Neural progenitor cell (in vitro differentiated cells): ENCODE measurements at places on chromosomes 12 and 14.

DNA sequence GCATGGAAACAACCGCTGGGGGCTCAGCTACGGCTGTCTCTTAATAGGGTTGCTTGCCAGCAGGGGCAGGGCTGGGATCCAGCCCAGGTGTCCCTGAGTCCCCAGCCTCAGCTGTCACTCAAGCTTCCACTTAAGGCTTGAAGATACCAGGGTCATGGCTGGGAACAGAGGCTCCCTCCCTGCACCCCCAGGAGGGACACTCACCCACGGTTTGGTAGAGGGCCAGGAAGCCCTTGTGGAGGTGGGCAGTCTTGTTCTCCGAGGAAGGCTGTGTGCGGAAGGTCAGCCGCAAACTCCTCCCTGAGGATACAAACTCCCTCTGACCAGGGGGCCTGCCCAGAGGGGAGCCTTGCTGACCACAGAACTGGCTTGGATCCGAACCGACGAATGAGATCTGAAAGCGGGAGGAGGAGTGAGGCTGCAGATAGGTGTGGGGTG, 7.3 kb downstream of the C1RL start:
- H3K4me3 ChIP-seq = no peak overlapping the region
- no peak for DNase-seq
- peaks cover 14% of the 10 kb centered on the region for H3K36me3 ChIP-seq

DNA sequence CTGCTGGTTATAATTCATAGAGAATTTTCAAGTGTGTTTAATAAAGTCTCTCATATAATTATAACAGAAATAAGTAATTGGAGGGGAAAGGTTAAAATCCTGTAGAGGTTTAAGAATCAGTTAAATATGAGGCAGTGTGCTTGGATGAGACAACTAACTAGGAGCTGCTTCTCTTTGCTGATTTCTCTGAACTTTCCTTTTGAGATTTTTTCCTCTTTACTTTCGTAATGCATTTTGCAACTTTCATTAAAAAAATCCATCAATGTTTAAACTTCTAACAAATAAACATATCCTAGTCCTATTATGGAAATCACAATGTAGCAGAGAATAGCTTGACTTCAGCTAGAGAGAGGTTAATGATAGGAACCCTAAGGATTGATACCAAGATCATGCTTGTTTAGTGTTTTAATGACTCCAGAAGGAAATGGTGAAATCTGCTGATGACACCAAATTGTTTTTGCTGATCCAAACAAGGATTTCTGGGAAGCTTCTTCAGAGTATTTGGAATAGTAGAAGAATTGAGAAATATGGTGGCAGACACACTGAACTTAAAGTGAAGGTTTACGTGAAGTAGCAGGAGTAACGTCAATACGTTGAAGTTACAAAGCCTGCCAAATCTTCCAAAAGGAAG, 122.6 kb downstream of the RAD51B start:
- H3K27me3 ChIP-seq = no peaks in the 10 kb centered on the region
- no peak for DNase-seq
- peaks cover 57% of the 10 kb centered on the region for H3K4me1 ChIP-seq

GRCh38 chr12:19633641-19634040, 194.3 kb downstream of the AEBP2 start:
- H3K36me3 ChIP-seq = no peaks in the 10 kb centered on the region
- H3K4me1 ChIP-seq = no peaks in the 10 kb centered on the region
- DNase-seq = no peak
- H3K27me3 ChIP-seq = no peaks in the 10 kb centered on the region
- no peak overlapping the region for H3K4me3 ChIP-seq

- no peak for DNase-seq
- H3K27ac ChIP-seq = no peak overlapping the region
- H3K36me3 ChIP-seq = no peaks in the 10 kb centered on the region
- no peaks in the 10 kb centered on the region for H3K27me3 ChIP-seq
- peak overlapping the region; percentile 84 for H3K4me3 ChIP-seq
Measured at GRCh38 chr14:73025544-73025943, 1.4 kb downstream of the ZFYVE1 start.

DNA sequence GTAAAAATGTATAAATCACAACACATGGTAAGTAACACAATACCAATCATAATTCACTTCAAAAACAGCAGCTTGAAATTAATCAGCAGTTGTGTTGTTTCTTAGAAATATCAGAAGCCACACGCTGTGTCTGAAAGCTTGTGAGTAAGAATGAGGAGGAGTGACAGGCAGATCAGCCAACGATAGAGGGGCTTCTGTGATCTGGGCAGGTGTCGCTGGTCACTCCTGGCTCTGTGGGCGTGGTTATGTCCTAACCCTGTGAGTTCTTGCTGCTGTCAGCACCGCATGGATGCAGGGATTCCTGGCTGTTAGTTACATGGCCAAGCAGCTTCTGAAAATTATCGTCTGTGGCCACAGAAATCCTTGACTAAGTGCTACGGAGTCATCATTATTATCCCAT, 123.4 kb downstream of the SLC25A47 start:
- no peaks in the 10 kb centered on the region for H3K36me3 ChIP-seq
- peaks cover 12% of the 10 kb centered on the region for H3K4me1 ChIP-seq

DNA sequence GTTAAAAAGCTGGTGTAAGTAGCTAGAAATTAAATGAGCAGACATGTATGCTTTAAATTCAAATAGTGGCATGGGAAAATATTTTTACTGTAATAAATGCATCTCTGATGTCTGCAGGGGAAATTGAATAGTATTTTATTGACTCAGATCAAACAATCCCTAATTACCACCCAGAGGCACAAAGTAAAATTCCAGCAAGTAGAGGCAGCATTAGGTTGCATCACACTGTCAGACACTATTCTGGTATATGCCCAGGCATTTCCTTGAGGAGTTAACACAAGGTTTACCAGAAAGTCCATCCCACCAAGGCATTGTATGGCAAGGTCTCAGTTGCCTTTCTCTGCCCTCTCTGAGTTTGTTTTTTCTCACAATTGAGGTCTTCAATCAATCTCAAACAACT, 201.6 kb upstream of the KITLG start:
- DNase-seq = no peak
- H3K4me3 ChIP-seq = no peak overlapping the region
- no peaks in the 10 kb centered on the region for H3K27me3 ChIP-seq
- H3K27ac ChIP-seq = no peak overlapping the region

DNA sequence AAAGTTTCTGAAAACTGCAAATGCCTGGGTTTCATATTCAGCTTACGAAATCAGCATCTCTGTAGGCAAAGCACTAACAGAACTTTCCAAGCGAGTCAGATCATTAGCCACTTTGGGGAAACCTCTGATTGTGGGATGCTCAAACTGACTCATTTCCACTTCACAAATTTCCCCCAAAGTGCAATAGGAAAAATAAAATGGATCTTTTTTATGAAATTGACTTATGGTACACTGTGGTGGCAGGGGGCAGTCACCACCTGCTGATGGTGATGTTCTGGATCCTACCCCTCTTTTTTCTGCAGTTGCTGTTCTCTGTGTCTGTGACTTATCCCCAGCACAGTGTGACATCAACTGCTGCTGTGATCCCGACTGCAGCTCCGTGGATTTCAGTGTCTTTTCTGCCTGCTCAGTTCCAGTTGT, 5.6 kb downstream of the TCTN1 start:
- H3K4me3 ChIP-seq = no peak overlapping the region
- H3K27ac ChIP-seq = no peak overlapping the region
- H3K4me1 ChIP-seq = peaks cover 4% of the 10 kb centered on the region
- no peaks in the 10 kb centered on the region for H3K27me3 ChIP-seq
- H3K36me3 ChIP-seq = no peaks in the 10 kb centered on the region

DNA sequence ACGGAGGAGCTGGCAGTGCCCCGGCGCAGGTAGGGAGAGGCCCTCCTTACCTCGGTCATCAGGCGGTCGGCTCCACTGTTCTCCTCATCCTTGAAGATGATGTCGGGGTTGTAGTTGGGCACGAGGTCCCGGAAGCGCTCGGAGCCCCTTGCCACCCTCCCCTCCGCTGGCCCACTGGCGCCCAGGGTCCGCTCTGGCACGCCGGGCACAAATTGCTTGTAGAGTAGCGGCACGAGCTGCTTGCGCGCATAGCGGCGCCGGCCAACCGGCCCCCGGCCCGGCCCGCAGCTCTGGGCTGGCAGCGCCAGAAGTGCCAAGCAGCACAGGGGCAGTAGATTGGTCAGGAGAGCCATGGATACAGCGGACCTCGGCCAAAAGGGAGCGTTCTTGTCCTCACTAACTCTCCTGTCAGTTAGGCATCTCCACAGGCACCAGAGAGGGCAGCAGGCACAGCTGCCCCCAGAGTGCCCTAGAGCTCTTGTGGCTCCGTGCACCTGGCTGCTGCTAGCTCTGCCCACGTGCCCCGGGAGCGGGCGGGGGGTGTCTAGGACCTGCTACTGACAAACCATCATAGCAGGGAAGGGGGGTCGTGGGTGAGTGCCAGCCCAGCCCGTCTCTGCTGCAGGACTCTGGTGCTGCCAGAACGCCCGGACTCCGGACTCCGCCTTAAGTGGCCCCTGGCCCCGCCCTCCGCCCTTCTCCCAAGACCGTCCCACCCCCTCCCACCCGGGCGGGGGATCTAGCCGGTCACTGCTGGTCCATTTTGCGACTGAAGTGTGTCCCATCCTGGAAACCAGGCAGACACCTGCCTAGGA, at the start of gene DHH:
TSS of gene DHH (minus strand) at position 642 of the 815 bp plus-strand sequence. CDS start at position 353, 289 bp downstream.
- H3K36me3 ChIP-seq = no peaks in the 10 kb centered on the region
- H3K27ac ChIP-seq = no peak within 1 kb of the TSS
- H3K27me3 ChIP-seq = peaks cover 64% of the 10 kb centered on the region
- H3K4me3 ChIP-seq = peak within 1 kb of the TSS; percentile 44
- peaks cover 40% of the 10 kb centered on the region for H3K4me1 ChIP-seq
- DNase-seq = peak; percentile 83

- H3K4me3 ChIP-seq = no peak overlapping the region
- H3K27ac ChIP-seq = no peak overlapping the region
- H3K4me1 ChIP-seq = peaks cover 9% of the 10 kb centered on the region
- peak; percentile 66 for DNase-seq
Measured at GRCh38 chr14:75518625-75519024, 3.6 kb upstream of the BATF start.

- no peak overlapping the region for H3K27ac ChIP-seq
- no peaks in the 10 kb centered on the region for H3K27me3 ChIP-seq
- DNase-seq = no peak
- no peaks in the 10 kb centered on the region for H3K4me1 ChIP-seq
- H3K4me3 ChIP-seq = no peak overlapping the region
- H3K36me3 ChIP-seq = no peaks in the 10 kb centered on the region
Measured at GRCh38 chr14:25267186-25267585, 217.2 kb upstream of the STXBP6 start.

GRCh38 chr12:44774815-44775411, 101.2 kb downstream of the NELL2 start:
- H3K4me3 ChIP-seq = no peak overlapping the region
- H3K4me1 ChIP-seq = peaks cover 38% of the 10 kb centered on the region
- H3K36me3 ChIP-seq = peaks cover 19% of the 10 kb centered on the region
- H3K27ac ChIP-seq = peak overlapping the region; percentile 85

DNA sequence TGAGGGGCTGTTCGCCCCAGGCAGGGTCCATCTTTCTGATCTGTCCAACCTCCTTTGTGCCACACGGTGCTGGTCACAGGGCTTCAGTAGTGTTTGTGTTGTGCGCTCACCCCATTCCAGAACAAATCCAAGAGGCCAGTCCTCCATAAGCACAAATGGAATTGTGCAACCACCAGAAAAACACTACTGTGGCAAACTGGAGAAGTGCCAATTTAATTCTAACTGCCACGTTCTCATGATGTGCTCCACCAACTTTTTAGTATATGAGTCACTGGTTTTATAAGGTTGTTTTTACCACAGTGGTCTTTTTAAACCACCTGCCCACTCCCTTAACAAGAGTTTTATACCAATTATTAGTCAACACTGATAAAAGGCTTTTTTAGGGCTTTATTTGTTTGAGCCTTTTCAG, 380.2 kb downstream of the NAV3 start:
- H3K36me3 ChIP-seq = no peaks in the 10 kb centered on the region
- H3K4me1 ChIP-seq = peaks cover 6% of the 10 kb centered on the region
- no peak overlapping the region for H3K4me3 ChIP-seq
- H3K27me3 ChIP-seq = no peaks in the 10 kb centered on the region

DNA sequence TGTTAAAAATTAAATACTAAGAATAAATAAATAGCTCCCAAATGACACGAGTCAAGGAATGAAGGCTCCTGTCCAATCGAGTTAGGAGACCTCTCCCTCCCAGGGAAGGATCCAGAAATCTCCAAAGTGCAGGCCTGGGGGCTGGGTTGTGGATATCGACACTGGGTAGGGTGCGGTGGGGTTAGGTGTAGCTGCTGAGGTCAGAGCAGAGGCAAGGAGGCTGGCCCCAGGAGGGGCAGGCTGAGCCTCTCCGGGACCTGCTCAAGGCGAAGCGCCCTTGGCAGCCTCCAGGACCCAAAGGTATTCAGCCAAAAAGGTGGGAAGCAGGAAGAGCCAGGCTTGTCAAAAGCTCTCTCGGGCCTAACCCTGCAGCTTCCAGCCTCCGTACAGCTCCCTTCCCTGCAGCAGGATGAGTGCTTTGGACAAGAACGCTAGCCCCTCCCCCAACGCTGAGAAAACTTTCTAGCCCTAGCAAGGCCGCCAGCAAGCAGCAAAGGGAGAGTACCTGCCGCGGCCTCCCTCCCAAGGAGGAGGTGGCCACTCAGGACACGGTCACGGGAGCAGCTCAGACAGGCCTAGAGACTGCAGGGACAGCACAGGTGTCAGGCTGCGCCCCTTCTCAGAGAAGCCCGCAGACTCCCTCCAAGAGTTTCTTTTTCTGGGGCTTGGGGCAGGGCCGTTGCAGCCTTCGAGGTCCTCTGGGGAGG, 3.7 kb upstream of the PNMA1 start:
- peak overlapping the region; percentile 95 for H3K4me3 ChIP-seq
- no peaks in the 10 kb centered on the region for H3K36me3 ChIP-seq
- H3K27me3 ChIP-seq = peaks cover 11% of the 10 kb centered on the region
- H3K27ac ChIP-seq = peak overlapping the region; percentile 51
- DNase-seq = peak; percentile 81

GRCh38 chr12:62776997-62777396, 158.0 kb downstream of the PPM1H start:
- no peaks in the 10 kb centered on the region for H3K4me1 ChIP-seq
- H3K36me3 ChIP-seq = no peaks in the 10 kb centered on the region
- H3K4me3 ChIP-seq = no peak overlapping the region
- DNase-seq = no peak
- H3K27me3 ChIP-seq = no peaks in the 10 kb centered on the region
